ENCODE measurements at places on chromosomes 11 and 22. TPM values are rescaled to one million over a fixed set of nuclear protein-coding genes. Genes with fewer than 3 reads are reported as not detected.

The RHOD gene
- 14.7 TPM for total RNA-seq

The MN1 gene
- 2.4 TPM for total RNA-seq

DNA sequence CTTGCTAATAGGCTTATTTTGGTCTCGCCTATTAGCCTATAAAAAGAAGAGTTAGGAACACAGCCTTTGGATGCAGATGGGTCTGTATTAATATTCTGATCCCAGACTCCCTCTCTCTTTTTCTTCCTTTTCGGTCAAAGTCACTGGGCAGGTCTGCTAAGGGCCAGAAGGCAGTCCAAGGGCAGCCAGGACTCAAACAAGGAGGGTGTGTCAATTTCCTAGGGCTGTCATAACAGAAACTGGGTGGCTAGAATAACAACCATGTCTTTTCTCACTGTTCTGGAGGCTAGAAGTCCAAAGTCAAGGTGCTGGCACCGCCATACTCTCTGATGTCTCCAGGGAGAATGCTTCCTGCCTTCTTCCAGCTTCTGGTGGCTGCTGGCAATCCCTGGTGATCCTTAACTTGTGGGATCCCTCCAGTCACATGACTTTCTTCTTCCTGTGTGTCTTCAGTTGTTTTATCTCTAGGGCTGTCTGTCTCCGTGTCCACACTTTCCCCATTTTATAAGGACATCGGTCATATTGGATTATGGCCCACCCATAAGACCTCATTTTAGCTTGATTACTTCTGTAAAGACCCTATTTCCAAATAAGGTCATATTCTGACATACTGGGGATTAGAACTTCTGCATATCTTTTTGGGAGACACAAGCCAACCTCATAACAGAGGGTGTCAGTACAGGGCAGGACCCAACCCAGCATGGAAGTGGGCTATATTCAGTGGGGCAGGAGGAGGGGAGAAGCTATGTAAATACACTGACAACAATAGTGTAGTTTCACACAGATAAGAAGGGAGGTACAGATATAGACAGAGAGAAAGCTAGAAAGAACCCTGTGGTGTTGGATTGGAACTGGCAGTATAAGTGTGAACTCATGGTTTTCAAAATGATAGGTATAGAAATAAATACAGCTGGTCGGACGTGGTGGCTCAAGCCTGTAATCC, 5.9 kb upstream of the CSF2RB start:
- H3K4me3 ChIP-seq = no peak overlapping the region
- DNase-seq = no peak
- H3K27me3 ChIP-seq = no peaks in the 10 kb centered on the region
- peaks cover 2% of the 10 kb centered on the region for H3K4me1 ChIP-seq

- peaks cover 44% of the 10 kb centered on the region for H3K4me1 ChIP-seq
- no peak overlapping the region for H3K27ac ChIP-seq
- no peaks in the 10 kb centered on the region for H3K36me3 ChIP-seq
These were observed 1.3 kb upstream of the RFPL2 start for GRCh38 chr22:32205974-32206773.

GRCh38 chr11:102482433-102482832, 29.9 kb upstream of the TMEM123 start:
- H3K36me3 ChIP-seq = no peaks in the 10 kb centered on the region
- H3K27ac ChIP-seq = no peak overlapping the region
- no peak overlapping the region for H3K4me3 ChIP-seq
- no peaks in the 10 kb centered on the region for H3K27me3 ChIP-seq
- no peaks in the 10 kb centered on the region for H3K4me1 ChIP-seq
- no peak for DNase-seq

GRCh38 chr11:105104292-105104691, 35.3 kb downstream of the CARD18 start:
- DNase-seq = no peak
- no peak overlapping the region for H3K27ac ChIP-seq
- H3K4me1 ChIP-seq = peaks cover 7% of the 10 kb centered on the region

DNA sequence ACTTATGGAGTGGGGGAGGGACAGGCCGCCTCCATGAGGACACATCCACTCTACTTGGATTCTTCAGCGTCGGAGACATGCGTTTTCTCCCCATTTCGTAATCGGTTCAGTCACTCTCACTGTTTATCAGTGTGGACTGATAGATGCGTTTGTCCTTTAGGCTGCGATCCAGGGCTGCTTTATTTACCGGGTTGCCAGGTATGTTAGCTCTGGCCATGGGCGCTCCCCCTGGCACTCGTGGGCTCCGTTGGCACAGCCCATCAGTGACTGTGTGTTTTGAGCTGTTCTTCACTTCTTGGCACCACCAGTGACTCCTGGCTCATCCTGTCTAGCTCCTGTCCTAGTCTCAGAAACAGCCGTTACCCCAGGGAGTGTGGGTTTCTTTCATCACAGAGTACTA, 1203.3 kb downstream of the BRD1 start:
- no peaks in the 10 kb centered on the region for H3K36me3 ChIP-seq
- H3K4me1 ChIP-seq = no peaks in the 10 kb centered on the region
- H3K27me3 ChIP-seq = no peaks in the 10 kb centered on the region

DNA sequence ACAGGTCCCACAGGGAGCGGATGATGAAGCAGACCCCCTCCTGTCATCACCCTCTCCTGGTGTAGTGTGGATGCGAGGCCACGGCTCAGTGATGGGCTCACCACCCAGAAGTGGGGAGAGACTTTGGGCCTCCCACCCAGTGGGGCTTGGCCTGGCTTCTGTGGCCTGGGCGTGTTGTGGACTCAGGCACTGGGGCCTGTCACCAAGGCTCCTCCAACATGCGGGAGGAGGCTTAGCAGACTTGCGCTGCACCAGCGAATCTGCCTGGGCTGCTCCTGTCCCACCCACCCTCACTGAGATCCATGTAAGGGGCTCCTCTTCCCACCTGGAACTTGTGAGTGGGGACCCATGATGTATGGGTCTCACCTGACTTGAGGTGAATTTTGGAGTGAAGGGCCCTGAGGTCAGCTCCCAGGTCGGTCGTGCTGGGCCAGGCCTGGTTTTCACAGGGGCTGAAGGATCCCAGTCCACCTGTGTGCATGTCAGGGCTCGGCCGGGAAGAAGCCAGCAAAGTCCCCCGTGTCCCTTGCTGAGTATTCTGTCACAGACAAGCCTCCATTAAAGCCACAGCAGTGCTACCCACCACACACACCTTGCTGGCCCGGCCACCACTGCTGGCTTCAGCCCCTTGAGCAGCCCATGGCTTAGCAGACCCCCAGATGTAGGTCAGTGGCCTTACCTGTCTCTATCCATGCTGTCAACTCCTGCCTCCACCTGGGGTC, 4.2 kb downstream of the THAP7 start:
- H3K4me1 ChIP-seq = peaks cover 17% of the 10 kb centered on the region
- no peak overlapping the region for H3K27ac ChIP-seq
- no peaks in the 10 kb centered on the region for H3K27me3 ChIP-seq
- peaks cover 73% of the 10 kb centered on the region for H3K36me3 ChIP-seq
- DNase-seq = no peak

GRCh38 chr11:77386178-77386577, 84.7 kb upstream of the GDPD4 start:
- H3K27me3 ChIP-seq = no peaks in the 10 kb centered on the region
- no peak overlapping the region for H3K4me3 ChIP-seq
- H3K4me1 ChIP-seq = peaks cover 8% of the 10 kb centered on the region
- DNase-seq = no peak
- no peaks in the 10 kb centered on the region for H3K36me3 ChIP-seq
- H3K27ac ChIP-seq = no peak overlapping the region

The RTN4RL2 gene
- total RNA-seq = 2.6 TPM

DNA sequence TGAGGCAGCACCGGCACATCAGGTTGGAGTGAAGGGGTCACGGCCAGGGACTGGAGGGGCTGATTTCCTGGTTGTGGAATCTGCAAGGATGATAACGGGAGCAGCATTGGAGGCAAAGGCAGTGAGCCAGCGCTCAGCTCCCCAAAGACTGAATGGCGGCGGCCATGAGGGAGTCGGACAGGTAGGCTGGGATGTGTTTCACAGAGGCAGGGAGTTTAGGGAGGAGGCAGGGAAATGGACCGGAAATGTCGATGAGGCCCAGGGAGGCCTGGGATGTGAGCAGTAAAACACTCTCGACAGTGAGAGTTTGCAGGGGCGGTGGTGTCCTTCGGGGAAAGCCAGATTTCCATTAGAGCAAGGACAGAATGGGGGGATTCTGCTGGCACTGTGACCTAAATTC, 64.2 kb upstream of the EIF3D start:
- no peaks in the 10 kb centered on the region for H3K27me3 ChIP-seq
- no peak overlapping the region for H3K27ac ChIP-seq
- H3K36me3 ChIP-seq = no peaks in the 10 kb centered on the region
- no peak for DNase-seq
- no peaks in the 10 kb centered on the region for H3K4me1 ChIP-seq

DNA sequence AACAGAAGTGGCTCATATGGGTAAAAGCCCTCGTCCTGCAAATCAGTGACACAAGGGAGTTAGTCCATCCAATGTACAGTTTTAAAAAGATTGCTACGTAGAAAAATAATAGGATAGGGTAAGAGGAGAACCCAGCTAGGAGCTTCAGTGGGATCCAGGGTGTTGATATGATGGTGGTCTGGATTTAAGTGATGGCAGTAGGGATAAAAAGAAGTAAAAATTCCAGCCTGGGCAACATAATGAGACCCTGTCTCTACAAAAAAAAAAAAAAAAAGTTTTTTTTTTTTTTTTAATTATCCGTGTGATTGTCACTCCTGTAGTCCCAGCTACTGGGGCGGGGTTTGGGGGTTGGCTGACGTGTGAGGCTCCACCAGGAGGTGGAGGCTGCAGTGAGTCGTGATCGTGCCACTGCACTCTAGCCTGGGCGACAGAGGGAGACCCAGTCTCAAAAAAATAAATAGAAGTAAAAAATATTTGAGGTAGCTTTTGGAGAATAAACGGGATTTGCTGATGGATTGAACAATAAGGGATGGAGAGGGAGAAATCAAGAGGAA, 7.0 kb upstream of the L3MBTL2 start:
- peak; percentile 59 for DNase-seq
- no peaks in the 10 kb centered on the region for H3K36me3 ChIP-seq
- H3K4me3 ChIP-seq = peak overlapping the region; percentile 85
- no peaks in the 10 kb centered on the region for H3K27me3 ChIP-seq

- no peaks in the 10 kb centered on the region for H3K36me3 ChIP-seq
- no peak for DNase-seq
- H3K4me1 ChIP-seq = no peaks in the 10 kb centered on the region
- H3K27ac ChIP-seq = no peak overlapping the region
- no peak overlapping the region for H3K4me3 ChIP-seq
These were observed 7.3 kb upstream of the CCDC15 start for GRCh38 chr11:124946735-124947141.

The ENTHD1 gene
- total RNA-seq = not detected

DNA sequence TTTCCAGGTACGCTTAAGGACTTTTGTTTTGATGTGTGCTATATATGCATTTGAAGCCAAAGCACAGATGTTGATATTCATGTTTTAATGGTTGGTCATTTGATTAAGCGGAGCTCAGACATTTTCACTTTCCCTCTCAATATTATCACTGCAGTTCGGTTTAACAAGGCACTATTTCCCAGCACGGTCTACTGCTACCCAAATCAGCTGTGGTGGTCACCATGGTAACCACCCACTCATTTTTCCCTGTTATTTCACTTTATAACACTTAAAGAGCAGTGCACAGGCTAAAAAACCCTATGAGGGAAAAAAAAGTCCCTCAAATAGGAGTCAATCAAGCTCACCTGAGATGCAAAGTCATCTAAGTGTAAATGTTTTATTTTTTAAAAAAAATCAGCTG, 439.6 kb upstream of the CCDC90B start:
- no peak for DNase-seq
- H3K36me3 ChIP-seq = no peaks in the 10 kb centered on the region
- no peaks in the 10 kb centered on the region for H3K27me3 ChIP-seq
- no peak overlapping the region for H3K27ac ChIP-seq

DNA sequence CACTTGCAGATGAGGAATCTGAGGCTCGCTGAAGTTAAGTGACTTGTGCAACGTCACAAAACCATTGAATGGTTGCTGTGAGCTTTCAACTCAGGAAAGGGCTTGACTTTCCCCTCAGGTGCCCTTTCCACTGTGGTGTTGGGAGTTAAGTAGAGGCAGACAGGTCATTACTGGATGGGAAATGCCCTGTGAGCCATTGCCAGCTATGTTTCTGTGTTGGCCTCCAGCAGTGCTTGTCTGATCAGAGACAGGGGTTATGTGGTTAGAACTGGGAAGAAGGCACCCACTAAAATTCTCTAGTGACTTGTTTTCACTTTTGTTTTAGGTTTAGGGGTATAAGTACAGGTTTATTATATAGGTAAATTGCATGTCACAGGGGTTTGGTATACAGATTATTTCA, 96.6 kb downstream of the FDX1 start:
- H3K4me1 ChIP-seq = peaks cover 6% of the 10 kb centered on the region
- no peaks in the 10 kb centered on the region for H3K27me3 ChIP-seq
- H3K27ac ChIP-seq = no peak overlapping the region

GRCh38 chr11:119875841-119876600, 147.0 kb upstream of the NECTIN1 start:
- no peaks in the 10 kb centered on the region for H3K27me3 ChIP-seq
- H3K4me1 ChIP-seq = no peaks in the 10 kb centered on the region
- H3K4me3 ChIP-seq = no peak overlapping the region
- H3K36me3 ChIP-seq = no peaks in the 10 kb centered on the region
- no peak for DNase-seq

GRCh38 chr11:72083414-72083813, 2.8 kb downstream of the LRRC51 start:
- no peak for DNase-seq
- H3K27ac ChIP-seq = no peak overlapping the region
- no peaks in the 10 kb centered on the region for H3K27me3 ChIP-seq
- no peaks in the 10 kb centered on the region for H3K36me3 ChIP-seq

GRCh38 chr22:47801541-47802245, 1039.2 kb downstream of the TBC1D22A start:
- H3K4me1 ChIP-seq = no peaks in the 10 kb centered on the region
- no peak for DNase-seq
- no peak overlapping the region for H3K4me3 ChIP-seq

The PSMD13 gene
- 85.2 TPM for total RNA-seq

DNA sequence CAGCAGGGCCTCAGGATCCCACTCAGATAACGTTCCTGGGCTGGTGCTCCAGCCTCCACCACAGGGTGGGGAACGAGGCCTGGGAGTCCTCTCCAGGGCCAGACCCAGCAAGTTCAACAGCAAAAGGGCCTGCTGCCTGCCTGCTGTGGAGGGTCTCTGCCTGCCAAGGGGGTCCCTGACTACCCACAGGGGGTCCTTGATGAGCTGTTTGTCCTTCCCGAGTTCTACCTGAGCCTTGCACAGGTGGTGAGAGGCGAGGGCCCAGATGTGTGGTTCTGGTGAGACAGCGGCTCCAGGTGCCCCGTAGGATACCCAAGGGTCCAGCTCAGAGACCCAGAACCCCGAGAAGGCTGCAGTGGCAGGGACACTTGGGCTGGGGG, 4.4 kb downstream of the DUSP8 start:
- H3K27ac ChIP-seq = no peak overlapping the region
- H3K4me3 ChIP-seq = no peak overlapping the region
- peaks cover 7% of the 10 kb centered on the region for H3K27me3 ChIP-seq
- H3K4me1 ChIP-seq = peaks cover 9% of the 10 kb centered on the region

GRCh38 chr11:125382314-125382791, 113.7 kb downstream of the FEZ1 start:
- H3K27me3 ChIP-seq = no peaks in the 10 kb centered on the region
- DNase-seq = no peak
- no peak overlapping the region for H3K27ac ChIP-seq
- H3K4me1 ChIP-seq = no peaks in the 10 kb centered on the region
- H3K4me3 ChIP-seq = no peak overlapping the region

The MIEF1 gene
- total RNA-seq = 25.0 TPM

The OR5D16 gene
- total RNA-seq = not detected

GRCh38 chr11:92269841-92270240, 45.2 kb downstream of the FAT3 start:
- no peak overlapping the region for H3K4me3 ChIP-seq
- H3K27ac ChIP-seq = no peak overlapping the region
- no peaks in the 10 kb centered on the region for H3K27me3 ChIP-seq
- DNase-seq = no peak
- H3K36me3 ChIP-seq = no peaks in the 10 kb centered on the region

The POU2AF2 gene
- 0.24 TPM for total RNA-seq
